ENCODE measurements at places on chromosomes 1 and 21. TPM values are rescaled to one million over a fixed set of nuclear protein-coding genes. Genes with fewer than 3 reads are reported as not detected.

DNA sequence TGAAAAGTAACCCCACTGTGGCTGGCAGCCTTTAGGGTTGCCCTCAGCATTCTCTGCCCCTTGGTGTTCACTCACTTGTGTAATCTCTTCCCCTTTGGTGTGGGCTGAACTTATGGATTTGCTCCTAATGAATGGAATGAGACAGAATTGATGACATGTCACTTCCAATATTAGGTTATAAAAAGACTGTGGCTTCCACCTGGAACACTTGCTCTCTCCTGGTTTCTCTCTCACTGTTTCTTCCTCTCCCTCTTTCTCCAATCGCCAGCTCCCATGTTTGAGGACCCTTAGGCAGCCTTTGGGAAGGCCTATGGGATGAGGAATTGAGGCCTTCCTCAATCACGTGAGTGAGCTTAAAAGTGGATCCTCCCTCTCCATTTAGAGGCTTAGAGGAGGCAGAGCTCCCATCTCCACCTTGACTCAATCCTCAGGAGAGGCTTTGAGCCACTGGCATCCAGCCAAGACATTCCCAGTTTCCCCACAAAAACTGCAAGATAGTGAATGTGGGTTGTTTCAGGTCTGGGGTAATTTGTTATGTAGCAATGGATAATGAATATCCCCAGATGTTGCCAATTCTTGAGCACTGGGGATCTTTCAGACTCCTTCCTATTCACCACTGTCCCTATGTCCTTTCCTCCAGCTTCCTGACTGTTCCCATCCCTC lies 95.5 kb upstream of the CD34 start:
- H3K4me3 ChIP-seq = no peak overlapping the region
- no peaks in the 10 kb centered on the region for H3K36me3 ChIP-seq
- peaks cover 2% of the 10 kb centered on the region for H3K27me3 ChIP-seq
- no peaks in the 10 kb centered on the region for H3K4me1 ChIP-seq
- no peak for DNase-seq
- no peak overlapping the region for H3K27ac ChIP-seq

- H3K4me3 ChIP-seq = no peak overlapping the region
- no peaks in the 10 kb centered on the region for H3K27me3 ChIP-seq
- H3K27ac ChIP-seq = no peak overlapping the region
- peaks cover 2% of the 10 kb centered on the region for H3K4me1 ChIP-seq
Observed at GRCh38 chr1:104100115-104100514, 350.4 kb downstream of the AMY1C start.

DNA sequence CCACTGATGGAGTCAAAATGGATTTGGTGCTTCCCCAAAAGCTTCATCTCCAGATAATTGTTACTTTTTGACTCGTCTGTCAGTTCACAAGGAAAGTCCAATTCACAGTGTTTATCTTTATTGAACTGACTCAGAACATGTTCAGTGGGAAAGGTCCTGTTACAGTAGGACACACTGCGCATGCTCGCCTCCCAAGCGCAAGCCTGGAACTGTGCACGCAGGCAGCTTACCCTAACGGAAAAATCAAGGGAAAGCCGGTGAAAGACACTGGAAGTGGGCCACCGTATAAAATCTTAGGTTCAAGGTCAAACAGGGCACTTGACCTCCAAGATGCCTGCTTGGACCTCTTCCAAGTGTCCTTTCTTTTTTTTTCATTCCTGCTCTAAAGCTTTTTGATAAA lies 174.6 kb downstream of the USP25 start:
- no peak overlapping the region for H3K27ac ChIP-seq
- no peak overlapping the region for H3K4me3 ChIP-seq
- DNase-seq = no peak
- no peaks in the 10 kb centered on the region for H3K27me3 ChIP-seq
- no peaks in the 10 kb centered on the region for H3K4me1 ChIP-seq

DNA sequence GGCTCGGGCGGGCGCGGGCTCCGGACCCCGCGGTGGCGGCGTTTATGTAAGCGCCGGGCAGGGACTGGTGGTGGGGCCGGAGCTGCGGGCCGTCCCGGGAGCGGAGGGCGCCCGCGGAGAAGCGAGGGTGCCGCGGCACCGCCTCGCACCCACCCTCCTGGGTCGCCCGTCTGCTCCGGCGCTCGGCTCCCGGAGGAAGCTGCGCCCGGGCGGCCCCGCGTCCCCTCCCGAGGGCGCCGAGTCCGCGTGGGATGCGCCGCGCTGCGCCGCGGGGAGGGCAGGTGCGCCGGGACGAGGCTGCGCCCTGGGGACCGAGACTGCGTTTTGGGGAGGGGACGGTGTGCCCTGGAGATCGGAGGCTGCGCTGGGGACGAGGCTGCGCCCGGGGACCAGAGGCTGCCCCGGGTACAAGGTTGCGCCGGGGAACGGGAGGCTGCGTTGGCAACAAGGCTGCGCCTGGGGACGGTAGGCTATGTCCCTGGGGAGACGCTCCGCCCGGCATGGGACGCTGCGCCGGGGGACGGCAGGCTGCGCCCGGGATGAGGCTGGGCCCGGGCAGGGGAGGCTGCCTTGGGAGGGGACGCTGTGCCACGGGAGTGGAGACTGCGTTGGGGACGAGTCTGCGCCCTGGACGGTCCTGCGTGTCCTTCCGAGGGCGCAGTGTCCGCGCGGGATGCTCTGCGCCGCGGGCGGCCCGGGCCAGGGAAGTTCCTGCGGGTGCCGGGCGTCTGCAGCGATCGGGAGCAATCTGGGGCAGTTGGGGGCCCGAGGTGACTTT lies 627 bp downstream of the ADARB1 start:
- DNase-seq = peak; percentile 42
- no peaks in the 10 kb centered on the region for H3K27me3 ChIP-seq
- peak overlapping the region; percentile 86 for H3K4me3 ChIP-seq
- H3K36me3 ChIP-seq = peaks cover 4% of the 10 kb centered on the region
- H3K27ac ChIP-seq = peak overlapping the region; percentile 82
- peaks cover 49% of the 10 kb centered on the region for H3K4me1 ChIP-seq

DNA sequence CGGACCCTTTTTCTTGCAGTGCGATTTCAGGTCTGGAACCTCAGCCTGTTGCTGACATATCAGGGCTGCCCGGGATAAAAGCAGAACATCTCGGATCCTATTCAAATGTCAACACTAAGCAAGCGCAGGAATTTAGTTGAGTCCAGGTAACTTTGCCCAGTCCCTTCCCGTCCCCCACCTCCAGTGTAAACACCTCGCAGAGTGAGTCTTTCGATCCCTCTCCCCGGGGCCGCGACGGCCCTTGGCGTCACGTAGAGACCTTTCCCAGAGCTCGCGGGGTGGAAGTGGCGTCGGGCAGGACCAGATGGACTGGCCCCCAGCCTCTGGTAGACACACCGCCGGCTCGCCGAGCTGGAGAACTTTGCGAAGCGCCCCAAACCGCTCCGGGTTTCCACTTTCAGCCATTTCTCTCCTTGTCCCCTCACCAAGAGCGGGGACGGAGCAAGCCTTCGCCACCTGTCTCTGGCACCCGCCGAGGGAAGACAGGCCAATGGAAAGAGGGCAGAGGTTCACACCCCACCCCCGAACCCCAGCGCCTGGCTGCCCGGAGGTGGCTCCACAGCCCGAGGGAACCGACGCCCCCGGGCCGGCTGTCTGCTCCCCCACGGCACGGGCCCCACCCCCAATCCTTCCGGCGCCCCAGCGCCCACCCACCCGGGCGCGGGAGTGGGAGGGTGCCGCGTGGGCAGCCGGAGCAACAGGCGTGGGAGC lies 570 bp downstream of the KCND3 start:
- H3K27ac ChIP-seq = no peak overlapping the region
- H3K4me3 ChIP-seq = peak overlapping the region; percentile 50
- H3K4me1 ChIP-seq = peaks cover 25% of the 10 kb centered on the region
- H3K27me3 ChIP-seq = peaks cover 71% of the 10 kb centered on the region
- DNase-seq = no peak

Gene GNL2
- total RNA-seq = 71.4 TPM

DNA sequence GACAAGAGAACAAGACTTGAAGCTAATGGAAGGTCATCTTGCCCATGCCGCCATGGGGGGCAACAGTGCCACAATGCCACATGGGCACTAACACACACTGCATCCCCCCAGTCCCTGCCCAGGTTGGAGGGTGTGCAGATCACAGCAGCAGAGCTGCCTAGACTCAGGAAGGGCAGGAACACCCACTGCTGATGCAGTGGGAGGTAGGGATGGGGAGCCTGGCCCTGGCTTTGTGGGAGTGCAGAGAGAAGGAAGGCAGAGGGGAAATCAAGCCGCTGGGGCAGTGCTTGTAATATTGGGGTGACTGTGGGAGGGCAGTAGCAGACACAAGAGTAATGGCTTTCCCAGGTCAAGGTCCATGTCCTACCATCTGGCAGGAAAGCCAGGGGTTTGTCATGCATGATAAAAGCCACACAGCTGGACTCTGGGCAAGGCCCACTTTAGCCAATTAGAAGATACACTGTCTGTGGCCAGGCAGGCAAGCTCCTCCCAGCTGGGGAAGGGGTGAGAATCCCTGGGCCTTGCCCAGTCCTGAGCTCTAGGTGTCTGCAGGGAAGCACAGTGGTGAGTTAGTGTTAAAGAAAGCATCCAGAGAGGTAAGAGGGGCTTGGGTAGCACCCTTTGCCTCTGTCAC lies 25.4 kb upstream of the MEF2D start:
- H3K4me3 ChIP-seq = no peak overlapping the region
- no peaks in the 10 kb centered on the region for H3K27me3 ChIP-seq
- H3K27ac ChIP-seq = no peak overlapping the region
- peaks cover 19% of the 10 kb centered on the region for H3K4me1 ChIP-seq

- DNase-seq = no peak
- no peak overlapping the region for H3K27ac ChIP-seq
- no peaks in the 10 kb centered on the region for H3K4me1 ChIP-seq
- H3K4me3 ChIP-seq = no peak overlapping the region
Observed at GRCh38 chr21:30240661-30241060, 24.8 kb upstream of the CLDN8 start.

Gene RHBDL2
- total RNA-seq = not detected

Gene ZYG11A
- 1.3 TPM for total RNA-seq

DNA sequence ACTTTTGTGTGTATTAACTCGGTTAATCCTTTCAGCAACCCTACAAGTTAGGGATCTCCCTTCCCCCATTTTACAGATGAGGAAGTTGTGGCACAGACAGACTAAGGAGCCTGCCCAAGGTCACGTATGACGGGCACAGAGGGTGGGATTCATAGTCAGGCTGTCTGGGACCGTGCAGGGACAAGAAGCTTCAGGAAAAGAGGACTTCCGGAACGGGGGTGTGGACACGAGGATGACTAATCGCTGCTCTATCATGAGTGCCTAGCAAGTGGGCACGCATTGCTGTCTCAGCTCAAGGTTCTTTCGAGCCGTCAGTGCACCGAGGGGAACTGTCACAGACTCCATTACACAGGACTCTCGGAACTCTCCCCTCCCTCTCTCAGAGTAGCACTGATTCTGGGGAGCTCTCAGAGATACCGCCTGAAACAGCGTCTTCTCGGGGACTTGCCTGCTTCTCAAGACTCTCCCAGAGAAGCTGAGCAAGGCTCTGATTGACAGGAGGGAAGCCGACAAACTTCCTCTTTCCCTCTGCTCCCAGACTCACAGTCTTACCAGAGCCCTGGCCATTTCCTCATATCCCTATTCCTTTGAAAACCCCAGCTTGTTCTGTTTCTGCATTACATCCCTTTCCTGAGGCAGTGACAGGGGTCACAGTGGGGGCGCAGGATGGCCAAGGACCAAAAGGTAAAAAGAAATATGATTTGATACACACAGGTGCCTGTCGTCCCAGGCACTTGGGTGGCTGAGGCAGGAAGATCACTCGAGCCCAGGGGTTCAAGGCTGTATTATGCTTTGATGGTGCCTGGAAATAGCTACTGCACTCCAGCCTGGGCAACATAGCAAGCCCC lies 14.4 kb downstream of the FHAD1 start:
- H3K27me3 ChIP-seq = peaks cover 28% of the 10 kb centered on the region
- H3K4me3 ChIP-seq = peak overlapping the region; percentile 52
- H3K4me1 ChIP-seq = peaks cover 12% of the 10 kb centered on the region
- no peaks in the 10 kb centered on the region for H3K36me3 ChIP-seq
- no peak overlapping the region for H3K27ac ChIP-seq

Gene E2F2
- total RNA-seq = 3.4 TPM

Gene VANGL2
- 5.5 TPM for total RNA-seq

Gene AIRE
- total RNA-seq = 0.10 TPM

Gene COP1
- 52.1 TPM for total RNA-seq

GRCh38 chr1:180908074-180908765 lies 4.5 kb upstream of the KIAA1614 start:
- no peak overlapping the region for H3K27ac ChIP-seq
- H3K4me1 ChIP-seq = peaks cover 7% of the 10 kb centered on the region
- peaks cover 15% of the 10 kb centered on the region for H3K27me3 ChIP-seq
- H3K4me3 ChIP-seq = no peak overlapping the region
- no peak for DNase-seq
- no peaks in the 10 kb centered on the region for H3K36me3 ChIP-seq

DNA sequence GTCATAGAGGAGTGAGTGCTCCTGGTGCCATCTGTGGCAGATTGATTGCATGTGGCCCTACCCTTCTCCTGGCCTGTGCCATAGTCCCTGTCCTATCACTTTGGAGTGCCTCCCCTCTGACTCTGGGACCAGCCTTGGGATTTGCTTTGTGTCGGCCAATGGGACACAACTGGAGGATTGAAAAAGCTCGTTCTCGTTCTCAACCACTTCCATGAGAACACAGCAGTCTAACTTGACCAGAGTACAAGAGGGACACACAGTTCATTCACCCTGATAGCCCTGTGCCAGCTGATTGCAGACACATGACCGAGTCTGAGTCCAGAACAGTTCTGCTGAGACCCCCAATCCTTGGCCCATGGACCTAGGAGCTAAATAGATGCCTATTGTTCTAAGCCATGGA lies 47.8 kb downstream of the C1orf198 start:
- no peak overlapping the region for H3K4me3 ChIP-seq
- no peak for DNase-seq
- H3K27ac ChIP-seq = no peak overlapping the region
- peaks cover 23% of the 10 kb centered on the region for H3K27me3 ChIP-seq
- no peaks in the 10 kb centered on the region for H3K4me1 ChIP-seq

DNA sequence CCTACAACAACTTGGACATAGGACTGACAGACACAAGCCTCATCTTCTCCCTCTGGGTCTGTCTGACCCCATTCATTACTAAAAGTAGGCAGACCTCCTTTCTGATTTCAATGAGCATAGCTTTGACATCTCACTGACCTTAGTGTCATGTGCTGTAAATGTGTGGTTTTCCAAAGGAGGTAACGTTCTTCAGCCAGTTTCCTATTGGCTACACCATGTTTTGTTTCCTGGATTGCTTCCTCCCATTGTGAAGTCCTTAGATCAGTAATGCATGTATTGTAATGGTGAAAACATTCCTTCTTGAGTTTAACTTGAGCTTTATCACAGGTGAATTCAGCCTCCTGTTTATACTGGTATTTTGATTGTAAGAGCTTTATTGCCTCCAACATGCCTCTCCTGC lies 20.6 kb downstream of the STXBP3 start:
- H3K4me1 ChIP-seq = no peaks in the 10 kb centered on the region
- no peak overlapping the region for H3K4me3 ChIP-seq
- DNase-seq = no peak
- H3K36me3 ChIP-seq = peaks cover 51% of the 10 kb centered on the region

Data from activated B cell treated with CpG ODN at 0.5 μM for 24 hours (primary cell).